Activated naive CD8-positive, alpha-beta T cell treated with anti-CD3 and anti-CD28 coated beads, Interleukin-2, amount 10 ng/mL, durations not matched to agents 7 days and 5 days (primary cell): ENCODE measurements at places on chromosomes 16 and 17. TPM values are rescaled to one million over a fixed set of nuclear protein-coding genes. Genes with fewer than 3 reads are reported as not detected.

Gene PDILT
- not detected for total RNA-seq

Gene RASL10B
- total RNA-seq, result 0.09 TPM

- no peaks in the 10 kb centered on the region for H3K36me3 ChIP-seq
- H3K27ac ChIP-seq, result no peak overlapping the region
- peaks cover 17% of the 10 kb centered on the region for H3K4me1 ChIP-seq
- no peak overlapping the region for H3K4me3 ChIP-seq
Measured at GRCh38 chr17:83148317-83149028, 69.1 kb downstream of the METRNL start.

DNA sequence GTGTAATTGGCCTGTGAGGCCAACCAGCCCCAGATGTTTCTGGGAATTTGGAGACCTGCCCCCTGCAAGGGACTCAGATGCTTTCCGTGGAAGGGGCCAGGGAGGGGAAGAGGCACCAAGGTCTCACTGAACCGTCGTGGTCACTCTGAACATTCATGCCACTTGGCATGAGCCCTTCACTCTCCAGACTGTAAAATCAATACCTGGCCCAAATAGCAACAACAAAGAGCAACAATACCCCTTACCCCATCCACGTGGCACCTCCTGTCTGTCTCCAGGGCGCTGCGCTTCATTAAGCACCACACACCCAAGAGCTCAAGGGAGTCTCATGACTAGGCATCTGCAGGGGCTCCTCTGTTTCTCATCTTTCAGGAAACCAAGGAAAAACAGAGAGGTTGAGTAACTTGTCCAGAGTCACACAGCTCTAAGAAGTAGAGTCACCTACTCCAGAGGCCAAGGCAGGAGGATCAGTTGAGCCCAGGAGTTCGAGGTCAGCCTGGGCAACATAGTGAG lies 52.8 kb downstream of the SOCS1 start:
- peaks cover 7% of the 10 kb centered on the region for H3K36me3 ChIP-seq
- H3K27me3 ChIP-seq, result no peaks in the 10 kb centered on the region
- H3K4me3 ChIP-seq, result no peak overlapping the region
- no peak overlapping the region for H3K27ac ChIP-seq
- peaks cover 40% of the 10 kb centered on the region for H3K4me1 ChIP-seq
- no peak for DNase-seq

- H3K36me3 ChIP-seq, result no peaks in the 10 kb centered on the region
- no peak overlapping the region for H3K27ac ChIP-seq
- no peak overlapping the region for H3K4me3 ChIP-seq
- DNase-seq, result no peak
- peaks cover 7% of the 10 kb centered on the region for H3K27me3 ChIP-seq
Measured at GRCh38 chr16:68636064-68636560, 9.0 kb upstream of the CDH3 start.

DNA sequence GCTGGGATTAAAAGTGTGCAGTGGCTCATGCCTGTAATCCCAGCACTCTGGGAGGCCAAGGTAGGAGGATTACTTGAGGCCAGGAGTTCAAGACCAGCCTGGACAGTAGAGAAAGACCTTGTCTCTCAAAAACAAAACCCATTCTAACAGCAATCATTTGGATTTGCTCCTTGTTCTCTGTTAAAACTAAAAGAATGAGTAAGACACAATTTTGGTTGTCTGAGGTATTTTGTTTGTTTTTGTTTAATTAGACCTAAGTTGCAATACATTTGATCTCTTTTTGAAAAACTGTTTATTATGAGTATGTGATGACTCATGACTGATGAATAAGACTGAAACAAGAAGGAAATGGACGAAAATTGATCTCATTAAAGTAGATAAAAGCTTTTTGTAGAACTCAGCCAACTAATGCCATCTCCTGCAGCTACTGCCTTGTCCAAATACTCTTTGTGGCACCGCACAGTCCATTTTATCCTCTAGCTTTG lies 29.0 kb downstream of the GLG1 start:
- H3K4me3 ChIP-seq, result no peak overlapping the region
- no peak for DNase-seq

- H3K4me1 ChIP-seq, result peaks cover 6% of the 10 kb centered on the region
- H3K27ac ChIP-seq, result no peak overlapping the region
- H3K4me3 ChIP-seq, result no peak overlapping the region
- no peak for DNase-seq
- no peaks in the 10 kb centered on the region for H3K36me3 ChIP-seq
Measured at GRCh38 chr17:78599419-78599818, 22.2 kb upstream of the DNAH17 start.
